NCI-H2171 treated with DMSO at 0.1 percent for 48 hours (cell line): ENCODE measurements at places on chromosomes 12 and 14.

GRCh38 chr12:102673606-102674005 lies 193.2 kb upstream of the IGF1 start:
- DNase-seq: no peak

- no peak for DNase-seq
Observed at GRCh38 chr14:29458547-29458946, 469.1 kb downstream of the PRKD1 start.

- no peak for DNase-seq
Observed at GRCh38 chr12:88638388-88638787, 58.1 kb upstream of the KITLG start.

DNA sequence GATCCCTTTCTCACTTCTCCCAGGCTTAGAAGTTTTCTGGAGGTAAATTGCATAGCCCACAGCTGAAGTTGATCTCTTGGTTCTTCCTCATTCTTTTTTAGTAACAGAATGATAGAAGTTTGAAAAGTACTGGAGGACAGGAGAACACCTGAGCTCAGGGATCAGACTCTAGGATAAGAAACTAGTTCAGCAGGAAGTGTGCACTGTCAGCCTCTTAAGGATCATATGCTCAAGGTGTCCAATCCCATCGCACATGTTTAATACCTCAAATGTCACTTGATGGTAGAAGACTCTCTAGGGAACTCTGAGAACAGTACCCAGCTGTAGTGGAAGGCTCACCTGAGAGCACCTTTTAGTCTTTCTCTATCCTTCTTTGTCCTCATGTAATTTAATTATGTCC lies 14.7 kb upstream of the LIMA1 start:
- DNase-seq: peak; percentile 48

DNA sequence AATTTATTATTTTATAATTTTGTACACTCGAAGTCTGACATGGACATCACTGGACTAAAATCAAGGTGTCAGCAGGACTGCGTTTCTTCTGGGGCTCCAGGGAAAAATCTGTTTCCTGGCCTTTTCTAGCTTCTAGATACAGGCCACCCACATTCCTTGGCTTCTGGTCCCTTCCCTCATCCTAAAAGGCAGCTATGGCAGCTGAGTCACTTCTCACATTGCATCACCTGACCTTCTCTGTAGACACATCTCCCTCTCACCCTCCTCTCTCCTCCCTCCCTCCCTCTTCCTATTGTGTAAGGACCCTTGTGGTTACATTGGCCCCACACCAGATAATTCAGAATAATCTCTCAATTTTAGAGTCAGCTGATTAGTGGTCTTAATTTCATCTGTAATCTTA lies 92.4 kb downstream of the RPS6KA5 start:
- no peak for DNase-seq

DNA sequence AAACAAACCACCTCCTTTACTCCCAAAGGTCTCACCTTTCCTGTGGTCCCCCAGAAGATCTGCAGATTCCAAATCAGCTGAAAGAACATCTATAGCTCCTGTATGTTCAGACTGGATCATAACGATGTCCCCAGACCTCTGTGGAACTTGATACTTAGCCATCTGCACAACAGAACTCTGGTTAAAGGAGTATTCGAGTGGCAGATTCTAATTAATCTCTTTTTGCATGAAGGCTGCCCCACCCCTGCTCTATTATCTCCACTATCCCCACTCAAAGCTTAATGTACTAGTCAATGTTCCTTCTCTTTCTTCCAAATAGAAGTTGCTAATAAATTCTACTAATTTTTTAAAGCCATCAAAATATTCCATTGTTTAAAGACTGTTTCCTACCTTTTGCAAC lies 22.8 kb downstream of the GSTZ1 start:
- peak; percentile 94 for DNase-seq

GRCh38 chr12:47387994-47388393 lies 308.2 kb upstream of the AMIGO2 start:
- DNase-seq: no peak

GRCh38 chr12:28223025-28223554 lies 32.8 kb downstream of the CCDC91 start:
- no peak for DNase-seq

- DNase-seq: peak; percentile 50
Observed at GRCh38 chr12:42935756-42936155, 346.2 kb upstream of the PRICKLE1 start.

- no peak for DNase-seq
Observed at GRCh38 chr12:46459861-46460545, 87.4 kb upstream of the SLC38A2 start.

DNA sequence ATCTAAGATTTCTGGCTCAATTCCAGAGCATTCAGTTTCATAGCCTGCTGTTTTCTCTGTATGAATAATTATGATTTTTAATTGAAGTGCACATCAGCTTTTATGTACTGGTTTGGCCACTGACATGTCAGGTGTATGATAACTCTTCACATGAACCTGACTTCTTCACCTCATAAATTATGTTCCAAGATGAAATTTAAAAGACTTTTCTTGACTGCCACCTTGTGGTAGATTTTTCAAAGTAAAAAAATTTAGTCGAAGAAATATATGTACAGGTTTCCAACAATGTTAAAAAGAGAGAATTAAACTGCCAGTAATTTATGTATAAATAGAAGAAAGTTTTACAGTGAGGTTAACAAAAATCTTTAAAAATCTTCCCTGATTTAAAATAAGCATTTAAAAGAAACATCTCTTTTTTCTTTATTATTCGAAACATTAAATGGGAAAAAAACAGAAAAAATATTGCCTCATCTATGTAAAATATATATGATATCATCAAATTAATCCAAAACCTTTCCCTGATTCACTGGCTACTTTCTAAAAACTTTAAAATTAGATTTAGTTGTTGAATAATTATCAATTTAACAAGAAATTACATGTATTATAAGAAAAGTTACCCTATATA lies 124.9 kb upstream of the ATXN7L3B start:
- peak; percentile 26 for DNase-seq

DNA sequence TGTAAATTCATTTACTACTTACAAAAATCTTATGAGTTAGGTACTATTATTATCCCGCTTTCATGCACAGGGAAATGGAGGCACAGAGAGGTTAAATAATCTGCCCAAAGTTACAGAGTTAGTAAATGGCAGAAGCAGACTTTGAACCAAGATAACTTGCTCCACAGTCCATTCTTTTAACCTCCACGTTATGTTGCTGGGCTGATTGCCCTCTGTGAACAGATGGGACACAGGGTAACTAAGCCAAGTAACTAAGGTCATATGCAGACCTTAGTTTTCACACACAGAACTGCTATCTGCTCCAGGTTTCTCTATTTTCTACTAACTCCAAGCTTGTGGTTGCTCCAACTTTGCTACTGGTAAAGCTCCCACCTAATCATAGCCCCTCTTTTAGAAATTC lies 147.1 kb upstream of the IFNG-AS1 start:
- DNase-seq: no peak

DNA sequence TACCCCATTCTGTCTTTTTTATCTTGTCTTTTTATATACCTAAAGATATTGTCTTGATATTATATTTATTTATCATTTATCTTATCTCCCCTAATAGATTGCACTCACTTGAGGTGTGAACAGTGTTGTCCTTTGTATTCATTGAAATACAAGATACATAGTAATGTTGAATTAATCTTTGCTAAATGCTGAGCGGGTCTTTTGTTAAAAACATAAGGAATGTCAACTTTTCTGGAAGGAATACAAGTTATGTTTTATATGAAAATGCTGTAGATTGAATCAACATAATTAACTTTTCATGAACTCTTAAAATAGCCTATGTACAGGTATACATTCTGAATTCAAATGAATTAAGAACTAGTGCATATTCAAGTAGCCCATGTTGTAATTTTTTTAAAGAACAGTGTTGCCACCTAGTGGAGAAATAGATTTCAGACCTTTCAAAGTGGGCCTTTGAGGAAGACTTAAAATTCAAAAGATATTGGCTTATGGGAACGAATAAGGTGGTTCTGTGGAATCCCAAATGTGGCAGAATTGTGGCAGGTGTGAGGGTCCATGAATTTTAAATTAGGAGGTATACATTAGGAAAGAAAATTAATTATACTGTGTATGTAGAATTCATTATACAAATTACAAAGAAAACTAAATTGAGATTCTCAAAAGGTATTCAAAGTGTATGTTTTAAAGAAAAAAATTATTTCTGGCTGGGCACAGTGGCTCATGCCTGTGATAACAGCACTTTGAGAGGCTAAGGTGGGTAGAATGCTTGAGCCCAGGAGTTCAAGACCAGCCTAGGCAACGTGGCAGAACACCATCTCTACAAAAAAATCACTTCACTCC lies 19.1 kb downstream of the BBOF1 start:
- peak; percentile 82 for DNase-seq

DNA sequence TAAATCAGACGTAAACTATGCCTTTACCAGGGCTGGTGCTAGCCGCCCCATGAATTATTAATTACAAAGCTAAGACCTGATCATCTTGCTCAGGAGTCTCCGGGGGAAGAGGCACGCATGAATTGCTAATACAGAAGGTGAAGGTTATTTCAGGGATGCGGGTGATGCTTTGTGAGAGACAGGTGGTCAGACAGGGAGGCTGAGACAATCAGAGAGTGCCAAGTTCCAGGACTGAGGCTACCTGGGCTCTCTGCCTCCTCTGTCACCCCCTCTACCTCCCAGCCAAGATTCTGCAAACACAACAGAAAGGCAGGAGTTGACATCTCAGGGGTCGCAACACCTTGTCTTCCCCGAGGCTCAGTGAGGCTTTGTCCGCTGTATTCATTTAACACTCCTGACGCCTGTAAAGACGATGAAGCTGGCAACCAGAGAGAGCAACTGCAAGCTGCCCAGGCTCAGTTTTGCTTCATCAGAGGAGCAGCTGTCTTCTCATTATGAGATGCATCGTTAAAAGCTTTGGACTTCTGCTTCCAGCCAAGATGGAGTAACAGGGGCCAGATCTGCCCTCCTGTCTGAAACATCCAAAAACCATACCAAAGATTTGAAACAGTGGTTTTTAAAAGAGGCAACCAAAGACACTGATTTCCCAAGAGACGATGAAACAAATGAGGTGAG lies 46.6 kb downstream of the PRIMA1 start:
- no peak for DNase-seq

GRCh38 chr12:47995981-47996401 lies 8.3 kb downstream of the COL2A1 start:
- DNase-seq: no peak

DNA sequence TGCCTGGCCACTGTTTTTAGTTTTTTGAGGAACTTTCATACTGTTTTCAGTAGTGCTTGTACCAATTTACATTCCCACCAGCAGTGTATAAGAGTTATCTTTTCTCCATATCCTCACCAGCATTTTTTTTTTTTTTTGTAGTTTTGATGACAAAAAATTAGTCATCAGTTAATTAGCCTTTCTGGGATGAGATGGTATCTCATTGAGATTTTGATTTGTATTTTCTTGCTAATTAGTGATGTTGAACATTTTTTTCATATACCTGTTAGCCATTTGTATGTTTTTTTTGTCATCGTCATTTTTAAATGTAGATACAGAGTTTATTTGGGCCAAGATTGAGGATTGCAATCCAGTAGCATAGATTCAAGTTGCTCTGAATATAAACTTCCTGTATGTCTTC lies 19.3 kb downstream of the TBC1D15 start:
- no peak for DNase-seq

- DNase-seq: no peak
Observed at GRCh38 chr12:26736563-26737486, 96.2 kb downstream of the ITPR2 start.

DNA sequence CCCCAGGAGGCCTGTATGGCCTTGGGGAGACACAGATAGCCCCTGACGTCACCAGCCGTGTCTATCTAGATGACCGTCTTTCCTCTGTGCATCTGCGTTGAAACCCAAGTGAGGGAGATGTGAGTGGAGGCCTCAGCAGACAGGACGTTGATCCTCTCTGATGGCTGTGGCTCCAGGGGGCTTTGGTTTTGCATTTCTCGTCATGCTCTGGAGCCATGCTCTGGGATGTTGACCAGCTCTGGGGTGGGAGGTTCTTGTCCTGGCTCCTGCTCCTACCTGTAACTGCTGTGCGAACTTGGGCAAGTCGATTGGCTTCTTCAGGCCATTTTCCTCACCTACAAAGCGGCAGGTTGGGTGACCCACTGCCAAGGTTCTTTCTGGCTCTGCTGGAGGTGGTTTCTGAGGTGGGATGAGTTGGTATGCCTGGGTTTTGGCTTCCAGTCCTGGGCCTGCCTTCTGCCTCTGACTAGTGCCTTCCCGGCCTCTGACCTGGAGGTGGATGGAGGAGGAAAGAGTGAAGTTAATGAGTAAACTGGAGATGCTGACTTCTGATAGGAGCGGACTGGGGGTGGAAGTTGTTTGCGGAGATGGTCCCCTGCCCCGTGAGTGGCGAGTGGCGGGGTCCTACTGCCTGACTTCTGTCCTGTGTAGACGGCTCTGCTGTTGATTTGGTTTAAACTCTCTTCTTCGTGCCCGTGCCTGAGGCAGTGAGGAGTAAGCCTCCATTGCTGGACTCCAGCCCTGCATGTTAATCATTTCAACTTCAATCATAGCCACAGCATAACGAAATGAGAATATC lies 8.4 kb downstream of the TSPAN9 start:
- DNase-seq: no peak

GRCh38 chr14:51224551-51224950 lies 15.5 kb upstream of the TMX1 start:
- no peak for DNase-seq

- DNase-seq: no peak
Observed at GRCh38 chr14:70794294-70794693, 15.0 kb downstream of the MAP3K9 start.

DNA sequence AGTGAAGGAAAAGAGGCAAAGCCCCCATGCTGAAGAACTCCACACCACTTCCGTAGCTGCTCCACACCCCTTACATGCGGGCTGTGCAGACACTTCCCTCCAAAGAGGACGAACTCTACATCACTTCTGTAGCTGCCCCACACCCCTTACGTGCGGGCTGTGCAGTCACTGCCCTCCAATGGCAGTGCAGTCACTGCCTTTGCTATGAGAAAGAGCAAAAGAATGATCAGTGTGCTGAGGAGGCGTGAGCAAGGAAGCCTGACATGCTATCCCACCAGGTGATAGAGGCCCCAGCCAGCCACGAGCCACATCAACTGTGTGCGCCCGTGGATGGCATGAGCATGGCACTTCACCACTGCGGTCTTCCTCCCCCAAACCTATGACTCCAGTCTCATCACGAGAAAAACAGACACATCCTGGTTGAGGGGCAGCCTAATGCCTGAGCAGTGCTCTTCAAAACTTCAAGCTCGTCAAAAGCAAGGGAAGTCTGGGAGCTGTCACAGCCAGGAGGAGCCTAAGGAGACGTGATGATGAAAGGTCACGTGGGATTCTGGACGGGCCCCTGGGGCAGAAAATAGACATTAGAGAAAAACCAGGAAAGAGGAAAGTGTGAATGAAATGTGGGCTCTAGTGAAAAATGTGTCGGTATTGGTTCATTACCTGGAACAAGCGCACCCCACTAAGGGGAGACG lies 60.8 kb upstream of the C14orf180 start:
- DNase-seq: no peak

- no peak for DNase-seq
Observed at GRCh38 chr12:43008953-43009845, 419.7 kb upstream of the PRICKLE1 start.

GRCh38 chr12:97764700-97765099 lies 302.1 kb downstream of the RMST start:
- no peak for DNase-seq
